ENCODE measurements at places on chromosomes 16 and 17.
A peak's percentile ranks its signal among the peaks of the same experiment; 100 is the strongest.

- no peak for DNase-seq
These were observed 83.4 kb upstream of the CLEC3A start for GRCh38 chr16:77938913-77939312.

DNA sequence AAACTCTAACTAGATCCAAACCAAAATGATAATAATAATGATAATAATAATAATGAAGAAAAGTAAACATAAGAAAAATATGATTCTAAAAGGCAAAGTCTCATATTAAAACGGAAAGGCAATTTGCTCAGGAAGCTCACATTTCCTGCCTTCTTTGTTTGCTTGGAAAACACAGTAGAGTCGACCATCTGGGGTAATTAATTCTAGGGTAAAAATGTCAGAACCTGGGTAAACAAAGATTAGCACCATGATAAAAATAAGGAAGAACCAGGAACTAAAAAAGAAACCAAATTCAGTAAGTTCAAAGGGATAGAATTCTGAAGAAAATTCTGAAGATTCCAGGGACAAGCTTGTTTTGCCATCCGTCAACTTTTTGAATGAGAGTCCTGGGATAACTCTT is 16.2 kb downstream of the KRABD2 start:
- DNase-seq = no peak

DNA sequence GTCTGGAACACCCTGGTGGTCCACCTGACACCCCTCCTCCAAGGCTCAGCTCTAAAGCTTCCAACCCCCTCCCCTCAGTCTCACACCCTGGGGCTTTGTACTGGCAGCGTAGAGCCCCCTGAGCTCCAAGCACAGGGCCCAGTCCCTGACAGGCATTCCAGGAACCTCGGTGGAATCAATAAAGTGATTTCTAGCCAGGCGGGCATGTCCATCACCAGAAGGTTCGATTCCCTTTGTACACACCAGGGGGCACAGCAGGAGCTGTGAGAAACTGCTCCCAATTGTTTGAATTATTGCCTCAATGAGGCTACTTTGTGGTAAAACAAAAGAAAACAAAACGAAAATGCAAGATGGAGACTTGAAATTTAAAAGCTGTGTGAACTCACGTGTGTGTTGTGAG is 51.8 kb downstream of the SMPD3 start:
- DNase-seq = peak; percentile 77

GRCh38 chr16:67673712-67674580 is 7.3 kb downstream of the C16orf86 start:
- no peak for DNase-seq

Measured in CD4-positive, alpha-beta T cell treated with Interleukin-17A for 4 hours (primary cell).